ENCODE measurements at places on chromosomes 7 and 10.

DNA sequence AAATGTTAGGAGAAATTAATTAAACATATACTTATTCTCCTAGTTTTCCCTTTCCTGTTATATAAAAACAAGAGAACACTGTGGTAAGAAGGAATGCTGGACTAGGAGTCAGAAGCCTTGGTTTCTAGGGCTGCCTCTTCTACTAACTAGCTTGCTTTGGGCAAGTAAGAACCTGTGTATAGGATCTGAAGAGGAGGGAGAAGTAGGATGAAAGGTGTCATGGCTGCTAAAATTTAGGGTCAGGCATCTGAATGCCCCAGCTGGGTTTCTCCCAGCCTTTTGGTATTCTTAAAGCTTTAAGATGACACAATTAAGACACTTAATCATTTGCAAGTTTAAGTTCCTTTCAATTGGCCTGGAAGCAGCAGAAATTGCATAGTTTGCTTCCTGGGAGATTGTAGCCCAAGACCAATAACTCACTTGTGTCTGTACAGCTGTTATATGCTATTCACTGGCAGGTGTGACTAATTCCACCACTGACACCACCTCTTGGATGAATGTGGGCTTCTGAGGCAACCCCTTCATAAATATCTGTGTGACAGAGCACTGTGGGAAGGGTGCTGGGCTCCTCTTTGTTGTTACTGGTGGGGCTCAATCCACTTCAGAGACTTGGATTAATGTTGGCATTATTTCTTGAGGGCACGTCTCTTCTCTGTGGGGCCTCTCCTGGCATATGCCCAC lies 137.2 kb downstream of the LRMDA start:
- DNase-seq: no peak

- no peak for DNase-seq
Observed at GRCh38 chr7:35820858-35821257, 20.0 kb downstream of the SEPTIN7 start.

DNA sequence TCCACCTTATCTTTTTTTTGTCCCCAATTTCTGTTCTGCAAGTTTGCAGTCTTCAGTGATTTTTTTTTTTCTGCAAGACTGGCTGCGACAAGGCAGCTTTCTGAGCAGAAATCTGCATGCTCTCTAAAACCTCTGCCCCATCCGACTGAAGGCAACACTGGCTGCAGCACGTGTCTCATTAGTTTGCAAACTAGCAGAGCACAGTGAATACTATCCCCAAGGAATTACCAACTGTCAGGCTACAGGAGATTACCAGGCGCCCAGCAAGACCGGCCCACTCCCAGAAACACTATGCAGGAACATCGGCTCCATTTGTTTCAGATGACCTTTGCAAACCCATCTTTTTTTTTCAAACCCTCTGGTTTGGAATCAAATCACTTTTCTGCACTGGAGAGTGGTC lies 538.8 kb downstream of the SORCS1 start:
- no peak for DNase-seq

DNA sequence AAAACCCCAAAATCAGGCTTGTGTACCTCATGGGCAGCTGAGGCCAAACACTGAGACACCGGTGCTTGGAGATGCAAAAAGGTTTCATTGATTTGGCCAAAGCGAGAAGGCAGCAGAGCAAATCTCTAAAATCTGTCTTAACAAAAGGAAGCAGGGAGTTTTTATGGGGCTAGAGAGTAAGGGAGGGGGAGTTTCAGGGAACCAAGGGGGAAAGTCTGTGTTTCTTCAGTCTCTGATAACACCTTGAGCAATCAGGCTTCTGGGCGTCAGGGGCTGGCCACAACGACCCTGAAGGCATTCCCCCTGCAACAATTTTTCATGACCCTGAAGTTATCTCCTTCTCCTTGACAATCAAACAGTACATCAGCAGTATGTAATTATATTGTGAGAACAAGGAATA lies 2.7 kb upstream of the ZNF786 start:
- no peak for DNase-seq

DNA sequence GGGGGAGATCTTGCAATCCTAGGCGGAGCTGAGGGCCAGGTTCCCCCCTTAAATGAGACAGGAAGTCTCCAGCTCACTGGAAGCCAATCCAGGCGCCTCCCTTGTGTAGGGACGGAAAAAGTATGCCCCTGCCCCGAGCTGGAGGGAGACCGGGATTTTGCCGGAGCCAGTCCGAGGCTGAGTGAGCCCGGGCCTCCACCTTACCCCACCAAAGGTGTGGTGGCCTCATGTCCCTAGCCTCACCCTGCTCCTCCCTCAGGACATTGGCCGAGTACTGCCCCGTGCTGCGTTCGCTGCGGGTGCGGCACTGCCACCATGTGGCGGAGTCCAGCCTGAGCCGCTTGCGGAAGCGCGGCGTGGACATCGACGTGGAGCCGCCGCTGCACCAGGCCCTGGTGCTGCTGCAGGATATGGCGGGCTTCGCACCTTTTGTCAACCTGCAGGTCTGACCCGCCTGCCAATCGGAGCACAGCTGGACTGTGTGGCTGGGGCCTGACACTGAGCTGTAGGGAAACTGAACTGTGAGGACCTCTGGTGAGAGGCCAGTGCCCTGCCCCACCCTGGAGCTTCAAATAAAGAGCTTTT lies 2.0 kb downstream of the FBXL15 start:
- no peak for DNase-seq

DNA sequence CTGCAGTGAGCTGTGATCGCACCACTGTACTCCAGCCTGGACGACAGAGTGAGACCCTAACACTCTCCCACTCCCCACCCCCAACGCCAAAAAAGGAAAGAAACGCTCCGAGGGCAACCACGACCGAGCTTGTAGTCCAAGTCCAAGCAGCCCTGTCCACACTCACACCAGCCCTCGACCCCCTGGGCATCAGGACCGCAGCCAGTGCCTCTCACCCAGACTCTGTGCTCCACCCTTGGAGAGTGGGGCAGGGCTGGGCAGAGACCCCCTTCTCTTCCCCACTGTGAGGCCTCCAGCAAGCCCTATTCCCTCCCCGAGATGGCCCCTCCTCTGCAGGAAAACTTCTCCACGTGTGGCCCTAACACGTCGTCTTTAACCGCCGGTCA lies 82.6 kb downstream of the FOXL3 start:
- no peak for DNase-seq

- peak; percentile 99 for DNase-seq
Observed at GRCh38 chr7:158074896-158075632, 512.6 kb downstream of the PTPRN2 start.

GRCh38 chr7:69772718-69773436 lies 174.6 kb downstream of the AUTS2 start:
- peak; percentile 93 for DNase-seq

GRCh38 chr7:145909991-145910513 lies 206.5 kb upstream of the CNTNAP2 start:
- DNase-seq: no peak

DNA sequence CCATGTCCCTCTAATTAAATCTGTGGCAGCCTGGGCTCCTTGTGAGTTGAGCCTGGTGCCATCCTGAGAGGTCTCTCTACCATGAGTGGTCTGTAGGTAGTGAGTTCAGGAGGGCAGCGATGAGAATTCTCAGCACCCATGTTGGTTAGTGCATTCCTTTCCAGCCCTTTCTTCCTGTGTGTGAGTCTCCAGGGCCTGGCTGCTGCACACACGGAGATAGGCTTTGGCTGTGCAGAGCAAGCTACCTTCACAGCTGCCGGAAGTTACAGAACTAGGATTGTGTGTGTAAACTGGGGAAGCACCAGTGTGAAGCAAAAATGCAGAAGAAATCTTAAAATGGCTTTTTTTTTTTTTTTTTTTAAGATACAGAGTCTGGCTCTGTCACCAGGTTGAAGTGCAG lies 358.6 kb downstream of the PAXIP1 start:
- no peak for DNase-seq

DNA sequence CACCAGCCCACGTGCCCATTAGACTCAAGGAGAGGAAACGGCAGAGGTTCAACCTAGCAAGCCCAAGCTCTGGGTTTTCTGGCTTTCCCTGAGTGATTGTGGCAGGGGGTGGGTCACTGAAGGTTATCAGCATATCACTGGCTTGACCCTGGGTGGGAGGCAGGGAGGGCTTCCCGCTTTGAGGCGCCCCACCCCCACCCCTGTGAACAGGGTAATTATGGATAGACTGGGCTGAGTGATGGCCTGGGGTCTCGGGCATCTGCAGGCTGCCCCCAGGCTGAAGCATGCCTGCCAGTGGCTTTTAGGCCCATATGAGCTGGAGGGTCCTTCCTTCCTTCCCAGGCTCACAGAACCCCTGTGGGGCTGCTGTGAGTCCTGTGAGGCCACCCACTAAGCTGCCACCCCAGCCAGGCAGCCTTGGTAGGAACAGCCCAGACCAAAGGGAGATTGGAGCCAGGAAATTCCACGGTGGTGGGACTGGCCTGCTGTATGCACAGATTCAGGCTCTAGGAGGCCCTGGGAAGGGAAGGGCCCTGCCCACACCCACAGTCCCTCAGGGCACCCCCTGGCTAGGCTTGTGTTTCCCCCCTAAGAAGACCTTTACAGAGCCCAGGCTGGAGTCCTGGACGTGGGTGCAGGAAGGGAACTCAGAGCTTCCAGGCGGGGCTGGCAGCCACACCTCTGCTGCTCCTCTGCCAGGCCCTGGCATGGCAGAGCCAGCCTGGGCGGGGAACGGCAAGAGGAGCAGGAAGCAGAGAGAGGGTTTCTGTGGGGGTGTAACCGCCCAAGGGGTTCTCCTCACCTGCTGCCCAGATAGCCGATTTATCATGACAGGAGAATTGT lies 33.1 kb downstream of the GPRIN2 start:
- peak; percentile 18 for DNase-seq

DNA sequence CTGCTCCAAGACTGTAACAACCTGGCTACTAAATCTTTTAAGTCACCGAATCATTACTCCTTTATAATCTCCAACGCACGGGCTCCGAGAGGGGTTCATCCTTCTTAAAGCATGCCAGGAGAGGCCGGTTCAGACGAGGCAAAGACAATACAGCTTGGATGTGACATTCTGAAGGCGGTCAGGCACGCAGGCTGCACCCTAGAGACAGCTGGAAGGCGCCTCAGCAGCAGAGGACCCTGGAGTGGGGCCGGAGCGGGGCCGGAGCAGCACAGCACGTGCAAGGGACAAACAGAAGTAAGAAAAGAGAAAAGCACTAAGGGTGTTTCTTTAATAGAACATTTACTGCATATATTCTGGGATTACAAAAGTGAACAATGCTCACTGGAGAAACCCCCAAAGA lies 97.8 kb upstream of the PPP2R2D start:
- DNase-seq: no peak

DNA sequence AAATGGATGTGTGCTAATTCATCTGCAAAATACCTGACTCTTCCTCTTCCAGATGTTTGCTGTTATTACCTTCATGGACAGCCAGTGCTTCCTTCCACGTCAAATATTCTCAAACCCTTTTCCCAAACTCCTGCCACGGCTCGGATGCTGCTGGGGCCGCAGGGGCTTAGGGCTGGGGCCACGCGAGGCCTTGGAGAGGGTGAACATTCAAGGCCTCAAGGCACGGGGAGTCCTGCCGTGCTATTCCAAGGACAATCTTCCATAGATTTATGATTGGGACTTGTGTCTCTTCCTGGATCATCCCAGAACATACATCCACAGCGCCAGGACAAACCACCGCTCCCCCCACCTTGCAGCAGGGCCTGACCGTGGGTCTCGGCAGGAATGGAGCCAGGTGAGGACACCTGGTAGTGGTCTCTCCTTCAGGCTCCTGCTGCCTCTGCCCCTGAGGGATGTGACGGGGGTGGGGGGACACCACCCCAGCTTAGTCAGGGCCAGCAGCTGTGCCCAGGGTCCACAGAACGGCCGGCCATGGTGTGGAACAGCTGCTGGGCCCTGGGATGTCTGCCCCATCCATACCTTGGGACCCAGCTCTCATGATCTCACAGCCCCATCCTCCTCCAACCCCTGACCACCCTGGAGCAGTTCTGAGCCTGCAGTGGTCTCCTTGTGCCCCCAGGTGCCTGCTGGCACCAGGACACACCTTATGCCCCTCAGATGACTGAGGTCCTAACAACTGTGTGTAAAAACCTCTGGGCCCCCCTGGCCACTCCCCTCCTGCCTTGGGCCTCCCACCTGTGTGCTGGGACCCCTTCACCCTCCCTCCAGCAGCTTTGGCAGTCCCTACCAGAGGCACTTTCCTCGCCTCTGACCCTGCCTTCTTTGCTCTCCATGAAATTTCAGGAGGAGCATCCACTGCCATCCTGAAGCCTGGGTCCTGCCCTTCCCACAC lies 16.7 kb downstream of the VIPR2 start:
- no peak for DNase-seq

DNA sequence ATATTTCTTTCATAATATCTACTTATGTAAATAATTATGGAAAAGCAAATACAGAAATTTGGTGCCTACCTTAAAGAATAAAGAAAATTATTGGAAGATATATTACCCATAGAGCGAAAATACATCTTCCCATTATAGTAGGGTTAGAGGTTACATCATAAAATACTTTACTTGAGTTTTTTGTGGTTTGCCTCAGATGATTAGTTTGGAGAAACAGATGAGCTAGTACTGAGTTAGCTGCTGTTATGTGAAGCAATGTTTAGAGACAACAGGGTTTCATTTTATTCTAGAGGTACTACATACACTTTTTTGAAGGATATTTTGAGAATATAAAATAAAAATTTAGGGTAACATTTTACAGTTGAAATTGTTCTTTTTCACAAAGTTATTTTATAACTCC lies 2.9 kb upstream of the MLLT10 start:
- DNase-seq: peak; percentile 33

DNA sequence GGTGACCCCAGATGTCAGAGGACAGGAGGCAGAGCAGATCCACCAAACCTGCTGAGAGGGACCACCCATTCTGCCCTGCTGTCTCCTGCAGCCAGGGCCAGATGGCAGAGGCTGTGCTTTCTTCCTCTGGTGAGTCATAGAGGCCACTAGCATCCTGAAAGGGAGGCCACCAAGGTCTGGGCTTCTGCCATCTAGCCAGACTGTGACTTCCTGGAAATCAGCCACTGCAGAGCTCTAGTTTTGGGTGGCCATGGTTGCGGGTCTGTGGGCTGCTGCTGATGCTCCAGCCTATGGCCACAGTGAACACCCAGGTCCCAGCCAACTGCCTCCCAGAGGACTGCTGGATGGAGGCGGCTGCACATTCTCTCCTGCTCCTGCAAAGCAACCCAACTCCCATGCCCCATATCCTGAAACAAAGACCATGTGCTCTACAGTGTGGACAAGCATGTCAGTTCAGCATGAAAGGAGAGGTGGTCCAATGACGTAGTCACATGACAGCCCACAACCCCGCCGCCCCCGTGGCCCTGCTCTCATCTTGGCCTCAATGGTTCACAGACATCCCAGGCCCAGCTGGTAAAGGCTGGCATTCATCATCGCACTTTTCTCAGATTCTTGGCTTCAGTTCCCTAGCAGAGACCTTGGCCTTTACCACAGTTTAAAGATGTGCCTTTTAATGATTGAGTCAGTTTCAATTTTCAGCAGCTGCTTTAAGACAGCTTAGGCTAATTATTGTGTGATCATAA lies 73.9 kb upstream of the CXCL12 start:
- DNase-seq: no peak

- no peak for DNase-seq
Observed at GRCh38 chr10:28587970-28588290, 55.0 kb downstream of the WAC start.

- no peak for DNase-seq
Observed at GRCh38 chr7:64463636-64464375, 99.1 kb downstream of the ZNF680 start.

- peak; percentile 82 for DNase-seq
Observed at GRCh38 chr7:8063706-8064297, 95.2 kb downstream of the GLCCI1 start.

GRCh38 chr7:13826752-13827151 lies 162.7 kb downstream of the ETV1 start:
- DNase-seq: no peak

GRCh38 chr10:5888843-5889623 lies 660 bp downstream of the ANKRD16 start:
- peak; percentile 55 for DNase-seq

- DNase-seq: no peak
Observed at GRCh38 chr10:5564537-5565204, 39.9 kb downstream of the CALML3 start.

All from NCI-H69 (cell line).